Fibroblast of skin of right quadriceps (primary cell): ENCODE measurements at places on chromosomes 2 and 18.

- no peak for DNase-seq
Observed at GRCh38 chr2:6024229-6024628, 332.0 kb downstream of the SOX11 start.

DNA sequence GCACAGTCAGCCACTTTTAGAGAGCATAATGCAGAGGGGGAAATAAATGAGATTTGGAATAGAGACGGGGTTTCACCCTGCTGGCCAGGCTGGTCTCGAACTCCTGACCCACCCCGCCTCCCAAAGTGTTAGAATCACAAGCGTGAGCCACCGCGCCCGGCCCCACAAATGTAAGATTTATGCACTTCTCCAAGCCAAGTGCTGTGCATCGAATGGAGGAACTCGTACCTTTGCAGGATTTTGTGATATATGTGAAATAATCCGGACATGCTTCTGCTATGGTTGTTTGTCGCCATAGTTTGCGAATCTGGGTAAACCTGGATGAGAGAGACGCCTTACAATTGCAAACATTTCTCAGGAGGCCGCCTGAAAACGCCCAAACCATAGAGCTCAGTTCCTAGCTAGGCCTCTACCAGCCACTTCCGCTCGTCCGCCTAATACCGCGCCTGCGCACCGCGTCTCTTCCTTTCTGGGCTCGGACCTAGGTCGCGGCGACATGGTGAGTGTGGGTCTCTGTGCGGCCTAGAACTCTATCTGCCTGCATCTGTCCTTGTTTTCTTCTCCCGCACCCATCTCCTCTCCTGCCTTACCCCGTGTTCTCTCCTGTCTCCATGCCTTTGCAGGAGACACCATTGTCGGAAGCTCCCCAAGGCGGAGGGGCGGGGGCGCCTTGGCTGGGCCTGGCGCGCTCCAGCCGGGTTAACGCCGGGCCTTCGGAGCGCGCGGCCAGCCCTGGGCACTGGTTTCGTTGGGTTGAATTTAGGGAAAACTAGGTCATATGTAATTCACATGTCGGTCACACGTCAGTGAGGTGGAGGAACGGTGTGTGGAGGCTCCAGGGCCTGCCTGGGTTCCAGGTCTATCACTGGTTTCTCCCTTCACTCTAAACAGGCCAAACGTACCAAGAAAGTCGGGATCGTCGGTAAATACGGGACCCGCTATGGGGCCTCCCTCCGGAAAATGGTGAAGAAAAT is at the start of gene RPL37A:
Gene RPL37A, plus strand, starts transcription at position 466 of the 974 bp plus-strand sequence. Its CDS starts 31 bp downstream, at position 497.
- peak; percentile 96 for DNase-seq

DNA sequence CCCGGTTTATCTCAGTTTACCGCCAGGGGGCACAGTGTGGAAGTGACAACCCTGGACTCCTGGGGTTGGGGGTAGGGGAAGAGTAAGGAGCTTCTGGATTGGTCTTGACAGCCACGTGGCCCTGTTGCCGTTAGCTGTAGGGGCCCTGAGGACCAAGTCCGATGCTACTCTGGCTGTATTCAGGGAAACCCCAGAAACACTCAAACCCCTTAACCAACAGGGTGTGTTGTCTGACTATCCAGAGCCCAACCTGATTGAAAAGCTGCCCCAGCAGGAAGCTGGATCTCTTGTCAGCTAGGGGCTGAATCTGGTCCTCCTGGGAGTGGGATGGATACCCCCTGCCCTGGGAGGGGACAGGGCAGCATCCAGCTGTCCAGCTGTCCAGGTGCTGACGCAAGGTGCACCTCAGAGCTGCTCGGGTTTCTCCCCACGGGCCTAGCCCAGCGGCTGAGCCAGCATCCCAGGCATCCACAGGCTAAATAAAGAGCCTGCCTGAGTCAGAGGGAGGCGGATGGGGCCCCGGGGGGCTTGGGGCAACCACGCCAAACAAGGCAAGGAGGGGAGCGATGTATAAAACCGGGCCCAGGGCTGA is 3.1 kb upstream of the GMPPA start:
- peak; percentile 82 for DNase-seq

DNA sequence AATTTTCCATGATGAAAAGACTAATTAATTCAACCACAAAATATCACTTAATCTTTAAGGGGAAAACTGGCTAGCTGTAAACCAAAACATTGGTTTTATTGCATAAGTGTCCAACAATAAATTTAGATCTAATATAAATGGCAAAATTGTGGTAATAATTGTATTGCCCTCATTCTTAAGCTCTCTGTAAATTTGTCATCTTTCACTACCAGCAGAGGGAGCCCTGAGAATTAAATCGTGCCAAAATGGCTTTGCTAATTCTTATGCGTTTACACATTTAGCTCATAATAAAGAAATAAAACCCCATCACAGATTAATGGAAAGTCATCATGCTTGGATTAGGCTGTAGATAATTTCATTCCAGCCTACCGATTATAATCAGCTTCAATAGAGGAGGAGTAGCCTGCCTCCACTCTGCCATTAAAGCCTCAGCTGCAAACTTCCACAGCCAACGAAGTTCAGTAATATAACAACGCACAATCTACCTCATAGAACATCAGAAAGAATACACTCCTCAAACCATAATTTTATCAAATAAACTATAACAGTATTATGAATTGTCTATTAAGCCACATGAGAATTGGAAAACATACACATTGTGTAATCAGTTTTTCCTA is 70.0 kb upstream of the ATP5MC3 start:
- peak; percentile 44 for DNase-seq

GRCh38 chr18:44922968-44923367 is 242.3 kb downstream of the SETBP1 start:
- no peak for DNase-seq

- DNase-seq = no peak
Observed at GRCh38 chr18:59620381-59620780, 76.8 kb downstream of the CCBE1 start.

DNA sequence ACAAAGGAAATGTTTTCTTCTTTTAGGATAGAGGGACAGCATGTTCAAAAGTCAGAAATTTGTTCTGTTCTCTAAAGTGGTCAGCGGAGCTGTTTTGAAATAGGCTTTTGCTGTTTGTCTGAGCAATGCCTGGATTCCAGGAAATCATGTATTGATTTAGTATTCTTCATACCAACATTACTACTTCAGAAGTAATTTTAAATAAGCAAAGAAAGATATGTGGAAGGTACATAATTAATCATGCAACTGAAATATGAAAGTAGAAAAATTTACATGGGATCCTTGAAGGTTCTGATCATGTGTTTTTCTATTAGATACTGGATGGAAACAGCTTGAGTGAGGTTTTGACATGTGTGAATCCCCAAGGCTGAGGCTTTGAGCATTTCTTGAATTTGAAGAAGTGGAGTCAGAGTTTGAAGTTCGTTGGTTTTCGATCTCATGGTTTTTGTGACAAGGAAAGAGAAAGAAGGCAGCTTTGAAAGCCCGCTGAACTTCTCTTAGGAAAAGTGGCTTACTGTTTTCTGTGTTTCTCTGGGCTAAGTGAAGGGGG is 220.0 kb downstream of the LDLRAD4 start:
- DNase-seq = no peak

GRCh38 chr2:141791521-141791920 is 339.3 kb downstream of the LRP1B start:
- DNase-seq = no peak

DNA sequence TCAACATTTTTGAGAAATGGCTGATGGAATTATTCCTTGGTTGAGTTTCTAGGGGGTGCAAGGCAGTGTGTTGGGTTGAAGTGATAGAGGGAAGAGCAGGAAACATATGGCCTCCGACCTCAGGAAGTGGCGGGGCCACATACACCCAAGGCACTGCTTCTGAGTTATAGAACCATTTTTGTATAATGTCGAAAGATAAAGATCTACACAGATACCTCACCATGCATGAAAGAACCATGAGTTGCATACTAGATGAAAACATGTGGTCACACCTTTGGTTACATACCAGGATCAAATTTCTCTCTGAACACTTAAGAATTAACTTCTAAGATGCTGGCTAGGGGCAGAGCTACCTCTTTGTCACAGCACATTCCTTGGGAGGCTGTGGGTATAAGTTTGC is 23.2 kb downstream of the LAMA3 start:
- no peak for DNase-seq

DNA sequence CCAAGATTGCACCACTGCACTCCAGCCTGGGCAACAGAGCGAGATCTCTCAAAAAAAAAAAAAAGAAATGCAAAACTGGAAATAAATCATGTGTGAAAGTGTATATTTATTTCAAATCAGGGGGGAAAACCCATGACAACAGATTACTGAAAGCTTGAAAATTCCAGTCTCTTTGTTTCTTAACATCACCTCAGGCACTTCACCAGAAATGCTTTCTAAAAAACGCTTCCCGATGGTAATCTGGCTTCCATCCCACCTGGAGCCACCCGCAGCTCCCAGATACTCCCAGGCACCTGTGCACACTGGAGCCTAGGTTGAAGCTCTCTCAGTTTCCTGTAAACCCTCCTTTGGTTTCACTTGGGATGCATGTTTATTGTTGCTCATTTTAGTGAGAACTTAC is 7.2 kb upstream of the ITGB6 start:
- no peak for DNase-seq

GRCh38 chr18:26432651-26433424 is 115.5 kb downstream of the KCTD1 start:
- DNase-seq = no peak

DNA sequence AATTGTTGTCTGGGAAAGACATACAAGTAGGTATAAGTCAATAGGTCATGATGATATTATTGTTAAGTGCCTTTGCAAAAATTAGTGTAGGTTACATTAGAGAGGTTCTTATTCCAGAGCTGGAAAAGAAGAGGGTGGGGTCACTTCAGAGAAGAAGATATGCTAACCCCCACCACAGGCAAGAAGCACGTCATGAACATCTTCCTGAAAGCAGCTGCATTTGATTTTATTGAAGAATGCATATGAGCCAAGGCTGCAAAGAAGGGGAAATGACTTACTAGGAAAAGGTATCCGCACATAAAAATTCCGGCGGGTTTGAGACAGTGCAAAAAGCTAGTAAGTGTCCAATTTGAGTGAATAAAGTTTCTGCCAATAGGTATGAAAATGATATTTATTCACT is 195.3 kb upstream of the CDH2 start:
- peak; percentile 4 for DNase-seq

- DNase-seq = no peak
Observed at GRCh38 chr2:235157746-235158482, 206.1 kb downstream of the SH3BP4 start.

- no peak for DNase-seq
Observed at GRCh38 chr2:218959761-218960308, 369 bp downstream of the CDK5R2 start.

DNA sequence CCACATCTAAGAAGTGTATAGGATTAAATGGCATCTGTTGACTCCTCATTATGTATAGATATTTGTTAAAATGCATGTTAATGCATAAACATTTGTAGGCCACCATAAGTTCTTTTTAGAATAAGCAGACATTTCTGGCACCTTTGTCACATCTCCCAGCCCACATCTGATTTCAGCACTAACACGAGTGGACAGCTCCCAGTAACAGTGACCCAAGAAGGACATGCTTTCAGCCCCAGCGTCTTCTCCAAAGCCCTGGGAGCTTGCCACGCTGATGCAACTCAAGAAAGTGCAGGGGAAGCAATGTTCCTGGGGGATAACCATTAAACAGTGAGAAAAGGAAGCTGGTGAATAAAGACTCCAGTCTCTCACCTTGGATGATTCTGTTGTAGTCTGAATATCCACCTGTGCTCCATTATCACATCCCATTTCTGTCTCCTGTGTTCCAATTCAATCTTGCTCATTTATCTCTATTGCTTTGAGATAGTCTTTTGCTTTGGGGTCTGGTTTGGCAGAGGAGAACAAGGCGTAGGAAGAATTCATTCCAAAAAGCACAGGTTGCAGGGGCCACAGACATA is 182.6 kb upstream of the THSD7B start:
- DNase-seq = peak; percentile 2

- DNase-seq = peak; percentile 13
Observed at GRCh38 chr2:30511122-30512083, 64.4 kb downstream of the LCLAT1 start.

DNA sequence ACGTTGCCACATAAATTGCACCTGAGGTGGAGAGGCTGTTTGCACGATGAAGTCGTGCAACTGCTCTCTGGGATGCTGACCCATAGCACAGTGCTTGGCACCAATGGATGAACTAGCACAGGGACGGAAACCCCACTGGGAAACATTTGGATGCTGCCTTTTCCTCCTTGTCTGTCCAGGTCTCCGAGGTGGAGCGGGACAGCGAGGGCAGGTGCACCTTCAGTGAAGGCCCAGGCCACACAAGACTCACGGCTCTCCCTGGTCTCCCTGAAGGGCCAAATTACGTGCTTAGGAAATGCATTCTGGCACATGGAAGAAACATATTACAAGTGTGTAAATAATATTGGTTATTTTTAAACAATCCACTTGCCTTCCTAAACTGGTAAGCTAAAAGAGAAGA is 70.3 kb downstream of the TPO start:
- no peak for DNase-seq

DNA sequence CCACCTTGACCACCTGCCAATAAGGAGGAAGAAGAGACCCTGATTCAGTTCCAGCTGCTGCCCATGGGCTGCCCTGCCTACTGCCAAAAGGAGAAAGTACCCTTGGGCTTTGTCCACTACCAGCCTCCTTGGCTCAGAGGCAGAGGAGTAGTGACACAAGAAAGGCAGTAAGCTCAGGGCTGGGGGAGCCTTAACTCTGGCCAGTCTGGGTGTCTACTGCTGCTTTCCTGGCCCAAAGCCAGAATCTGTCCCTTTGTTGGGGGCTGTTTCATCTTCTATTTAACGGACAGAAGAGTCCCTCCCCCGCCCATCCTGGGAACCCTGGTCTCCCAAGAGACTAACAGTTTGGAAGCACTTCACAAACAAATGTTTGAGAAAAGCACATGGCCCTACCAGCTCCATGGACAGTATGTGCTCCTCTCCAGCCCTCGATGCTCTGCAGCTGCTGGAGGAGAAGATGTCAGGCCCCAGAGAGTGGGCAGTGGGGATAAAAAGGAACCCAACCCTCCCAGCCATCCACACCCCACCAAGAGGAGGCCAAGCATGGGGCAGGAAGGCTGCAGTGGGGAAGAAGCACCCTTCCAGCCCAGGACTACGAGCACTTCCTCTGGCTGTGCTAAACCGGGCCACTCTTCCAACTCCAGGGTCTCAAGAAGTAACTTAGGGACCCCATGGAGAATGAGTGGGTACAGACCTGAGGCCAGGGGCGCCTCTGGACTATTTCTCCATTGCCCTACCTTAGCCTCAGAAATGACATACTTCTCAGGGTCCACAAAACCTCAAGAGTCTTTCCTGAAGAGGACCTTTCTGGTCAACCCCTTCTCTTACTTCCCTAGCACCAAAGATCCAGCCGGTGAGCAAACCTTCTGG is 1.2 kb downstream of the ATG9A start:
- DNase-seq = no peak

GRCh38 chr2:83516503-83516902 is 942.6 kb downstream of the SUCLG1 start:
- DNase-seq = no peak

DNA sequence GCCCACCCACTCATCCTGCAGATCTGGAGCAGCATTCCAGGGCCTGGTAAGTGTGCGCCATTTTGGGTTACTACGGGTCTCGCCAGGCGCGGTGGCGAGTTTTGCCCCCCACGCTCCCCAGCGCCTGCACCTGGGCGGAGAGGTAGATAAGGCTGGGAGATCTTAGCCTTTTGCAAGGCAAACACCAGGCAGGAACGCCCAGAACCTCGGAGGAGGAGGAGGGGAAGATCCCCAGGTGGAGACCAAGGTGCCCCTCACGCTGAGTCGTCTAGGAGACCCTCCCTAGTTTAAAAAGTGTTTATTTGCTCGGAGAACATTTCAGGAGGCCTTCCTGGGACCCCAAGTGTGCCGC is 365 bp upstream of the RAMP1 start:
- DNase-seq = no peak

- peak; percentile 7 for DNase-seq
Observed at GRCh38 chr2:188940171-188940570, 34.0 kb upstream of the COL3A1 start.
